ENCODE measurements at places on chromosomes 12 and 14. TPM values are rescaled to one million over a fixed set of nuclear protein-coding genes. Genes with fewer than 3 reads are reported as not detected.

CDK17 gene
- total RNA-seq: 22.9 TPM

C1R gene
- 96.9 TPM for total RNA-seq

RNASE1 gene
- 171 TPM for total RNA-seq

DCN gene
- 480 TPM for total RNA-seq

GLI1 gene
- total RNA-seq: 0.83 TPM
